NCI-H1048 (cell line): ENCODE measurements at places on chromosomes 13 and 19.

GRCh38 chr19:46648060-46648960 is 12.3 kb upstream of the GNG8 start:
- no peak for DNase-seq

DNA sequence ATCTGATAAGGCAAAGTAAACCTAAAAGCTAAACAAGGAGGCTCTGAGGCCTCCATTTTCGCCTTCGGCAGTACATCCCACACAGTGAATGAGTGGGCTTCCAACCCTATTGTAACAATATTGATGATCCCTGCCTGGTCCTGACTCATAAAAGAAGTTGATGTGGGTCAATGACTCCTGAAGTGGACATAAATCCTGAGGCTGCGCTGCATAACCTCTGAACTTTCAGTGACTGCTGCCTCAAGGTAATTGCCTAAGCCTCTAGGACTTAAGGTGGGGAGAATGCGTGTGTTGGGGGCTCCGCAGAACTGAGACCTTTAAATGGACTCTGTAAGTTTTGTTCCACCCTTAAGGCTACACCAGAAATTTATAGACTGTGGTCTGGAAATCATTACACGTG is 42.6 kb downstream of the SIAH3 start:
- DNase-seq = no peak

DNA sequence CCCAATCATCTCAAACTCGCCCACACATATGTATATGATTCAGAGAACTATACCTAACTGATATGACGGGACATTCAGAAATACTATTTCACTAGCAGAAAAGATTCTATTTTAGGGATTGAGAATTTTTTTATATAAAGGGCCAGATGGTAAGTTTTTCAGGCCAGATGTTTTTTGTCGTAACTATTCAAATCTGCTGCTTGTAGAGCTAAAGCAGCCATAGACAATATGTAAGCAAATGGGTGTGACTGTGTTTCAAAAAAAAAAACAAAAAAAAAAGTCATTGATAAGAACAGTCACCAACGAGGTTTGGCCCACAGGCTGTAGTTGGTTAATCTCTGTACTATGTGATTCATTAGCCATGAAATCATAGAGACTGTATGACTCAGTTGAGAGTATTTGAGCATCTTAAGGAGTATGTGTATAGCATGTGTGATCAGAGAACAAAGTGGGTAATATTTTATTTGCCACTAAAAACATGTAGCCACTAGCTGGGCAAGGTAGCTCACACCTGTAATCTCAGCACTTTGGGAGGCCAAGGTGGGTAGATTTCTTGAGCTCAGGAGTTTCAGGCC is 2724.7 kb downstream of the PCDH9 start:
- DNase-seq = no peak

GRCh38 chr13:31431722-31432137 is 232.0 kb downstream of the B3GLCT start:
- peak; percentile 3 for DNase-seq

- no peak for DNase-seq
These were observed 27.2 kb downstream of the RCBTB2 start for GRCh38 chr13:48505597-48506091.

GRCh38 chr19:15154002-15154612 is 46.7 kb downstream of the NOTCH3 start:
- no peak for DNase-seq

- DNase-seq = no peak
These were observed 271.9 kb upstream of the GPC6 start for GRCh38 chr13:92954746-92955145.

GRCh38 chr19:1361601-1362386 is 21.9 kb upstream of the NDUFS7 start:
- DNase-seq = no peak

DNA sequence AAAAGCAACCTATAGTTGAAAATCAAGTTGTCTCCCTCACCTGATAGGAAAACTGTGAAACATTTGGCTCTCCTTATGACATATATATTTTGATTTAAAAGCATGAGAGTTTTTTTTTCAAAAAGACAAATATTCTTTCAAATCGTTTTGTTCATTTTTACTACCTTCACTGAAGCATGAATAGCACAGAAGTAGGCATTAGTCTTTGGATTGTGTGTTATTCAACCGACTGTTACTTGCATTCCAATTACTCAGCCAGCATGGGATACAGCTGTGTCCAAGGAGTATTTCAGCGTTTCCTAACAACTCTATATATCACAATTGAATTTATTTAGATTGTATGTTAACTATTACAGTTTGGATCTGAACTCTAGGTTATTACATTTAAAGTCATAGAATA is 135.2 kb downstream of the PCDH9 start:
- no peak for DNase-seq

DNA sequence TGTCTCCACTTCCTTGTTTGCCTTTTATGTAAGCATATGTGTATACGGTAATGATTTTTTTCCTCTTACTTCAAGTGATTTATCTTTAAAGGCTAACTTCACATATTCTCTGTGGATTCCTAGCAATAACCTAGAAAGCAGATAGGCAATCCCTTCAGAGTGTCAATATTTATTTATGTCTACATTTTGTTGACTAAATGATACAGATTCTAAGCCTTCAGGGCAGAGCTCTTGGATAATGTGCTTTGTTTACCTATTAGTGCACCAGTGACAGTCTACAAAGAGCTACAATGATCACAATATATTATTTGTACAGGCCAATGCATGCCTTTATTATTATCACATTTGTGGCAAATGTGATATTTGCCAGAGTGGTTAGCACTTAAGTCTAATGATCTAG is 406.2 kb downstream of the EFNB2 start:
- DNase-seq = no peak

- no peak for DNase-seq
These were observed 53.6 kb downstream of the LMO7 start for GRCh38 chr13:75689686-75690085.

- DNase-seq = no peak
These were observed 550.3 kb downstream of the GPC5 start for GRCh38 chr13:91948736-91949135.

DNA sequence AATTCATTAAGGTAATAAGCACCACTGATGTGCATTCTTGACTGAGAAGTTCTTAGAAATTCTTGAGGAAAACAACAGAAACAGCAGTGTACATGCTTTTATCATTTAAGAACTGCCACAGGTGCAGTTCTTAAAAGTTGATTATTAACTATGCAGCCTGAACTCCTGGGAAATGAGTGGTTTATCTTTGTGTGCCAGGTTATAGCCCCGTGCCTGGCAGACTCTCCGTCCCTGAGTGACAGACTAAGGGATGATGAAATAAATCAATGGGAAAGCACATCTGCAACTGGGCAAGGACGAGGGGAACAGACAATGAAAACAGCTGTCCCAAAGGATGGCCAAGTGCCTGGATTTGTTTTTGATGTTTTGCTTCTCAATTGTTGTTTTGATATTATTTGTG is 84.4 kb upstream of the SPATA13 start:
- no peak for DNase-seq
